Mesenchymal stem cell (in vitro differentiated cells and primary cell): ENCODE measurements at places on chromosomes 12 and 14.
A peak's percentile ranks its signal among the peaks of the same experiment; 100 is the strongest.

DNA sequence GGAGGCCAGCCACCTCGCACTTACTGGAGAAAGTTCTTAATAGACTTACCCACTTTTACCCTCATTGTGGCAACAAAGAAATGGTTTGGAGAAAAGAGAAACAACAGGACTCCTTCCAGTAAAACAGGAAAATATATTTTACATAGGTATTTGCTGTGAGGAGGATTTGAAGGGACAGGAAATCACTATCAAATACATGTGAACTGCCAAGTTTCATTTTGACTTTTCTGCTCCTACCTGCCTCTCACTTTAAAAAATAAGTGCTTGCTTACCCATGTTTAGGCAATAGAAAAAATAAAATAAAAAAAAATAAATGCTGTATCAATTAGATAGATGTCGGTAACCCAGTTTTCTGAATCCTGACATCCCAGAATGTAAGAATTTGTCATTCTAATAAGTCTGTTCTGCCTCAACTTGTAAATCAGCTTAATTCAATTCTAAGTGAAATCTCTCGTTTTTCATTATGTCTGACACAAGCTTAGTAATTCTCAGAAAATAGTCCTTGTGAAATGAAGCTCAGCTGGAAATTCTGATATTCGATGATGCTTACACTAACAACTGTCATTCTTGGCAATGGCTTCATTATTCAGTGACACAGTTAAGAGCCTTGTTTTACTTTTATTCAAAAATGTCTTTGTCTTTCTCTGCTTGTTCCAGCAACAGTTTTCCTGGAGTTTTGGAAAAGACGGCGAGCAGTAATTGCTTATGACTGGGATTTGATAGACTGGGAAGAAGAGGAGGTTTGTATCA lies 131.3 kb downstream of the SLC5A8 start:
- DNase-seq: no peak
- no peak overlapping the region for H3K4me3 ChIP-seq
- no peaks in the 10 kb centered on the region for H3K36me3 ChIP-seq
- H3K27me3 ChIP-seq: no peaks in the 10 kb centered on the region

DNA sequence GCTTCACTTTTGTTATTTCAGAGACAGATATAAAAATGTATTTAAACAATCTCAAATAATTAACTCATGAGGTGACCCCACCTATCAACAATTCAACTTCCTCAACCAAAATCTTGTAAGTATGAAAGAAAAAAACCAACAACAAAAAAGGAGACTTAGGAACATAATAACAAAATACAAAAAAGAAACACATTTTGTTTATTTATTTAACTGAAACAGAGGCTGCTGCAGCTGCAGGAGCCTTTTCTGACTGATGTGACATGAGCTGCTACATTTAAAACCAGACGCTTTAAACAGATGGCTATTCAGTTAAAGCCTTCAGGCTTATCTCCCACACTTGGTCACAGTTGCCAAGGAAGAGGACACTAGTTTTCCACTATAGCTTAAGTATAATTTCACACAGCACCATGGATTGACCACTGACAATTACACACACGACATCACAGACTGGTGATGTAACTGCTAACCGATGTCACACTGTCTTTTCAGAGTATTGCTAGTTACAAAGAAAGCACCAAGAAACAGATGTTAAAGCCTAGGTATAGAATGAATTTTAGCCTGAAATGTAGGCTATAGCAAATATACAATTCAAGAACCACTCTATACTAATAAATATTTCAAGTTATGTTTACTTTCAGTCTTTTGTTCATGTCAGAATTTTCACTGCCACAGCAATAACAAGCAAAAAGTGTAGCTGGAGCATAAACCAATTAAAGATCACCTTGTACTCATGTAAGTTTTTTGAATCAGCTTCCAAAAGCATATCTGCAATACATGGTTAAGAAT lies 113.0 kb downstream of the MED13L start:
- H3K4me3 ChIP-seq: no peak overlapping the region
- no peaks in the 10 kb centered on the region for H3K27me3 ChIP-seq
- DNase-seq: peak; percentile 89
- no peaks in the 10 kb centered on the region for H3K36me3 ChIP-seq

- DNase-seq: no peak
- peaks cover 5% of the 10 kb centered on the region for H3K36me3 ChIP-seq
- H3K4me1 ChIP-seq: no peaks in the 10 kb centered on the region
- H3K4me3 ChIP-seq: no peak overlapping the region
Measured at GRCh38 chr12:14782756-14783155, 20.5 kb downstream of the WBP11 start.

GRCh38 chr12:597926-598568 lies 65.2 kb downstream of the NINJ2 start:
- no peaks in the 10 kb centered on the region for H3K36me3 ChIP-seq
- no peaks in the 10 kb centered on the region for H3K27me3 ChIP-seq
- DNase-seq: no peak
- peaks cover 3% of the 10 kb centered on the region for H3K4me1 ChIP-seq
- H3K27ac ChIP-seq: no peak overlapping the region

DNA sequence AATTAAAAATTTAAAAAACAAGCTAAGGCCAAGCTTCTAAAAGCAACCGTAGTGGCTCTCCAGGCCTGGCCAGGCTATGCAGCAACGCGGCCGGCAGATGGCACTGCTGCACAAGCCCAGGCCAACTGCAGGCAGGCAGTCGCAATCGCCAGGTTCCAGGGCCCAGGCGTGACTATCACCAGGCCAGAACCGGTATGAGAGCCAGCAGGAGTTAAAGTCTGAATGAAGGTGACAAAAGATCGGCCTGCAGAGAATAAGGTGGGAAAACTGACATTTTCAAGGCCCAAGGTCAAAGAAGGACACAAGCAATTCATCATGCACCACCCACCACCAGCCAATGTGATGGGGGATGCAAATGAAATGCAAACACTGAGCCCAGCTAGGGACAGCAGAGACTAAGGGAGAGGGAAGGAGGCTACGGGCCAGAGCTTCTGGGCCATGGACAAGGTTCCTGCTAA lies 43.6 kb upstream of the ANO2 start:
- no peak overlapping the region for H3K4me3 ChIP-seq
- no peak overlapping the region for H3K27ac ChIP-seq
- H3K4me1 ChIP-seq: peaks cover 6% of the 10 kb centered on the region
- peak; percentile 72 for DNase-seq
- H3K27me3 ChIP-seq: peaks cover 3% of the 10 kb centered on the region

DNA sequence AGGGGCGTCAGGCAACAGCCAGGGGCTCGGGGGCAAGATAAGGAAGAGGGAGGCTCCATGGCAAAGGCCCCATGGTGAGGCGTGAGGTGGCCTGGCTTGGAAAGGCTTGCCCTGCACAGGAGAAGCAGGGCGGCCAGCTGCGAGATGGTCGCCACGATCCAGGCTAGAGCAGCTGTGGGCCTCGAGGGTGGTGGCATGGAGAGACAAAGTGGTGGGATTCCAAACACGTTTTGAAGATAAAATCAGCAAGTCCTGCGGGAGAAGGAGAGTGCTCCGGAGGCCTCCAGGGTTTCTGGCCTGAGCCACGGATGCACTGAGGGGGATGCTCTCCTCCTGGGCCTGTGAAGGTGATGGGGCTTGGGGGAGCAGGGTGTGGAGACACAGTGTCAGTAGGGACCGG lies 20.5 kb upstream of the DLK1 start:
- H3K27ac ChIP-seq: no peak overlapping the region
- peaks cover 14% of the 10 kb centered on the region for H3K4me1 ChIP-seq
- H3K27me3 ChIP-seq: peaks cover 68% of the 10 kb centered on the region
- H3K36me3 ChIP-seq: no peaks in the 10 kb centered on the region

- peak overlapping the region; percentile 46 for H3K27ac ChIP-seq
- H3K36me3 ChIP-seq: no peaks in the 10 kb centered on the region
- no peak for DNase-seq
- no peak overlapping the region for H3K4me3 ChIP-seq
Measured at GRCh38 chr14:68124050-68124449, 304.5 kb downstream of the RAD51B start.

- H3K36me3 ChIP-seq: peaks cover 5% of the 10 kb centered on the region
- H3K27ac ChIP-seq: no peak overlapping the region
- H3K27me3 ChIP-seq: no peaks in the 10 kb centered on the region
- peaks cover 5% of the 10 kb centered on the region for H3K4me1 ChIP-seq
- peak overlapping the region; percentile 17 for H3K4me3 ChIP-seq
- no peak for DNase-seq
Measured at GRCh38 chr12:122006186-122006926, 15.3 kb upstream of the BCL7A start.
